Nucleus accumbens (tissue), 56 donors: ENCODE measurements at places on chromosomes 16 and 17.

DNA sequence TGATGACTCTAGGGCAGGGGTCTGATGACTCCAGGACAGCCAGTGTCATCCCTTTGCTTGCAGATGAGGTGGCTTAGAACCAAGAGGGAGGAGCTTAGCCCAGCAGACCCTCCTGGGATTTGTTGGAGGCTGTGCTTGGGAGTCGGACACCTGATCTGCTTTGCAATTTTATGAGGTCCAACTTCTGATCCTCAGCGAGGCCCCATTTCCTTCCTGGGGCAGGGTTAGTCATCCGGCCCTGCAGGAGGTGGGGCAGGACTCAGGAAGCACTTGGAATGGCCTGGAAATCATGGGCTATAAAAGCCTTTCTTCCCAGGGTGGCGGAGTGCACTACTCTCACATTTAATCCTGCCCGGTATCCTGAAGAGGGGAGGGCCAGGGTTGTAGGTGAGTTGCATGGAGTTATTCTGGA is 168.5 kb downstream of the MSI2 start:
- no peak for DNase-seq

DNA sequence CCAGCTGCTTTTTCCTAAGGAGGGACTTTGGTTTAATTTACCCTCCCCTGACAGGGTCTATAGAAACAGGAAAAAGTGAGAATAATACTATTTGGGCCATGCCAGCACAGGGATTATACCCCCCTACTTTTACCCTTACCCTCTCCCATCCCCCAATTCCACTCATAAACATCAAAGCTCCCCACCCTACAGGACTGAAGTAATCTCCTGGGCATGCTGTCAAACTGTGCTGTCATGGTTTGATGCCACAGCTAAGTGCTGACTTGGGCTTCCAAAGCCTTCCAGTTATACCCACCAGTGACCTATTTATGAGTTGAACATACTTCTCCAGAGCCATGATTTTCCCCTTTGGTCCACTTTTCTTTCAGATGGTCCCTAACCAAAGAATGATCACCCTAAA is 12.8 kb downstream of the PHF12 start:
- DNase-seq, result peak; percentile 28

GRCh38 chr16:81638286-81638945 is 140.7 kb upstream of the PLCG2 start:
- DNase-seq, result no peak

DNA sequence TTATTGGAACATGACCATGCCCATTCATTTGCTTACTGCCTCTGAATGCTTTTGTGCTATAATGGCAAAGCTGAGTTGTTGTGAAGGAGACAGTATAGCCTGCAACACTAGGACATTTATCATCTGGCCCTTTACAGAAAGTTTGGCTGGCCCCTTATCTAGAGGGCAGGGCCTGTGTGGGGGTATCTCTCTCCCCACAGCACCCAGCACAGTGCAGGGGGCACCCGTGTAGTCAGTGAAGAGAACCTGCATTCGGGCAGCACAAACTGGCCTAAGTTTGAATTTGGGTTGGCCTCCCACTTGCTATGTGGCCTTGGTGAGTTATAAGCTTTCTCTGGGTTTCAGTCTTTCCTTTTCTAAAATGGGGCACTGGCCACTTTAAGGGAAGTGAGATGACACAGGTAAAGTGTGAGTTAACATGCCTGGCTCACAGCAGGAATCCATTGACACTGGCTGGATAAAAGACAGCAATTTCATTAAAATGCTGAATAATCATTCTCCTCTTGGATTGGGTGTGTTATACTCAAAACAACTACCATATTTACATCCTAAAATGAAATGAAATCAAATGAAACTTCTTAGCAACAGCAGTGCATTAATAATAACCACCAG is 12.1 kb downstream of the UBE2O start:
- DNase-seq, result no peak

GRCh38 chr16:62105244-62105643 is 69.0 kb upstream of the CDH8 start:
- DNase-seq, result no peak

DNA sequence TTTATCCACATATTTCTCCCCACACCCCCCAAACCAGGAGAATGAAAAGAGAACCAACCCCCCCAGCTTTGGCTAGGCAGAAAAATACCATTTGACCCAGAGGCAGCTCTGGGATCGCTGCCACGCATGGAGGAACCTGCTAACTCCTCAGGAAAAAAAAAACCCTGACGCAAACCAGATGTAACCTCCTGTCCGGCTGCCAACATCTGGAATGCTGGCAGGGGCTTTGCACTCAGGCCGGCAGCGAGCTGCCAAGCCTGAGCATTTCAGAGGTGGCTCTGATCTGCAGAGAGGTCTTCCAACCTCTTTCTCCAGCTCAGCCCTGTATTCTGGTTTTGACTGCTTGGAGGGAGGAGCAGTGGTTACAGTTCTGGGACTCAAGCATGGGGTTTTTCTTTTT is 8.2 kb downstream of the IGFBP4 start:
- no peak for DNase-seq
